ENCODE measurements at places on chromosomes 3 and 15.

GRCh38 chr3:74137790-74138189 is 476.7 kb downstream of the CNTN3 start:
- DNase-seq, result no peak

GRCh38 chr3:165884518-165884917 is 47.3 kb upstream of the BCHE start:
- DNase-seq, result no peak

DNA sequence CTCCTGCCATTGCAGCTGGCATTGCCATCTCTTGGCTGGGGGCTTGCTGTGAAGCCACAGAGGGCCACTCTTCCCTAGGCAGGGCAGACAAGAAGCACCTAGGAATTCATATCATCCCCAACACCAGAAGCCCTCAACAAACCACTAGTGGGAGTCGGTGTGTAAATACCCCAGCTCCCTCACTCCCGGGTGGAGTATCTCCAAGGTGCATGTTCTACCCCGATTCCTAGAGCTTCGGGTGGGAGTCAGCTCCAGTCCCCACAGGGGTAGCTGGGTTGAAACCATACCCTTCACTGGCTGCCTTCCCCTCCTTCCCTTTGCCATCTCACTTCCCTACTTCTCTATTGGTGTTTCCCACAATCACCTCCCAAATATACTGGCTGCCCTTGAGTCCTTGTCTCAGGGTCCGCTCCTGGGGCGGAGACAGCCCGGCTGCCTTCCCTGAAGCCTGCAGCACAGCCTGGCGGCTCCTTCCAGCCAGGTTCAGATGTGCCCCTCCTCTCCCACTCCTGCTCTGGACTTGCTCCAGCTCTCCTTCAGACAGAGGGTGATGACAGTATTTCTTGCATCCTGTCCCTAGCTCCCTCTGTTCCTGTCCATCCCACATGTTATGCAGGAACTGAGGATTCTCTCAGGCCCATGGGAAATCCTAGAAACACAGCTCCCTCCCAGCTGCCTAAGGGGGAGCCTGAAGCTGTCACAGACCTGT is 33.3 kb downstream of the FAM3D start:
- no peak for DNase-seq

DNA sequence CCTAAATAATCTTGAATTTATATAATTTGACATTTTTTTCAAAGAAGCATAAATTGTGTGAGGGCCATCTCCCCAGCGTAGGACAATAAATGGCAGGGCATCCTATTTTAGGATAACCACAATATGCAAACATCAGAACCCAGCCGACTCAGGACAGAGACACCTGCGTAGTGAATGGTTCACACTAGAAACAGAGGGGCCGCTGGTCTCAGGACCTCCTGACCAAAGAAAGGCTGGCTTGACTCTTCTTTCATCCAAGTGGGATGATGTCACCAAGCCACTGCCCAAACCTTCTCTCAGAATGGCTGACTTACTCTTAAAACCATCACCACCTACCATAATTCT is 162.1 kb downstream of the FOXP1 start:
- DNase-seq, result no peak

- DNase-seq, result no peak
Measured at GRCh38 chr3:71577011-71577410, 6.5 kb downstream of the FOXP1 start.

DNA sequence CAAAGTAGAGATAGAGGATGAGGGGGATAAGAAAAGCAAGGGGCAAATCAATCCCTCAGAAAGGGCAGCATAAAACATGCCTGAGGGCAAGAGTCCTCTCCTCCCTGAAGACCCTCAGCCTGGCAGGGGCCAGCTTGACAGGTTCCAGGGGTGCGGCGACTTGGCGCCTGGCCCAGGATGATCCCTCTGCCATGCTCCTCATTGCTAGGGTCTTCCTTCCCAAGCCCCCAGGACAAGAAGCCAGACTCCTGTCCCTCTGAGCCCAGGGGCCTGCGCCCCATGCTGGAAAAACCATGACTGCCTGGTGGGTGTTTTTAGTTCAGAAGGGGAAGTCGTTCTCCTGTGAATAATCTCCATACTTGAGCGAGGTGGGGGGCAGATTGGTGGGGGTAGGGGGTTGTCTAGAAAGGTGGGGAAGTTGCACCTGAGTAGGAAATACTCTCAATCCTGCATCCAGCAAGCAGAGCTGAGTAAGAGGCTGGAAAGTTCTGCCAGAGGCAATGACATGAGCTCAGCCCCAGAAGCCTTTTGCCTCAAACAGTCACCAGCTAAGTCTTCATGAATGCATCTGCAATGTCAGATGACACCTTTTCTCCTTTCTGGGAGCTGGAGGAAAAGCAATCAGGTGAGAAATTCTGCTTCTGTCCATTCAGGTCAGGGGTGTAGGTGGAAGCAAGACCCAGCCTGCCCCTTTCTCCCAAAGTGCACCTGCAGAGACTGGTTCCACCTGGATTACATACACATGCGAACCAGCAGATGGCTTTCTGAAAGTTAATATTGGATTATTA is 18.3 kb downstream of the SLC12A8 start:
- DNase-seq, result no peak

- DNase-seq, result no peak
Measured at GRCh38 chr3:198107840-198108734, 148.1 kb downstream of the LMLN start.
